ENCODE measurements at places on chromosomes 3 and 15.
A peak's percentile ranks its signal among the peaks of the same experiment; 100 is the strongest.

- DNase-seq, result peak; percentile 77
These were observed 1.8 kb upstream of the ZSCAN2 start for GRCh38 chr15:84598993-84599392.

- no peak for DNase-seq
These were observed 26.3 kb downstream of the ZBTB38 start for GRCh38 chr3:141394560-141394959.

DNA sequence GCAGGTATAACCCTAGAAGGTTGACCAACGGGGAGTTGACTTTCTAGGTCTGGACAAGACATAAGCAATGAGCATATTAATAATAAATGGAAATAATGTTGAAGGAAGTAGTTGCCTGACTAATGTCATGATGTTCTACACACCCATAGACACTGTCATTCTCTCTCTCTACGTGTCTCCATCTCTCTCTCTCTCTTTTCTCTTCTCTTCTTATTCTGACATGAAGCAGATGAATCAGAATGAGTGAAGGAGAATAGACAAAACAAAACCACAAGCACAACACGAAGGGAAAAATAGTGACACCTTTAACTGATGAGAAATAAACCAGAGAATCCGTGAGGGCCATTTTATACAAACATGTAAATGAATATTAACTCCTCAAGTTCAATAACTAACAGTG lies 26.7 kb upstream of the CCDC80 start:
- no peak for DNase-seq

- DNase-seq, result peak; percentile 59
These were observed 69.7 kb upstream of the UBE3A start for GRCh38 chr15:25508369-25509002.

GRCh38 chr3:134232151-134232550 lies 18.5 kb downstream of the RYK start:
- DNase-seq, result no peak

GRCh38 chr15:100309109-100310040 lies 32.4 kb downstream of the ADAMTS17 start:
- DNase-seq, result peak; percentile 39

- DNase-seq, result no peak
These were observed 111.8 kb downstream of the ASB7 start for GRCh38 chr15:100714034-100714748.

GRCh38 chr3:78901544-78901943 lies 866.3 kb downstream of the ROBO1 start:
- no peak for DNase-seq

DNA sequence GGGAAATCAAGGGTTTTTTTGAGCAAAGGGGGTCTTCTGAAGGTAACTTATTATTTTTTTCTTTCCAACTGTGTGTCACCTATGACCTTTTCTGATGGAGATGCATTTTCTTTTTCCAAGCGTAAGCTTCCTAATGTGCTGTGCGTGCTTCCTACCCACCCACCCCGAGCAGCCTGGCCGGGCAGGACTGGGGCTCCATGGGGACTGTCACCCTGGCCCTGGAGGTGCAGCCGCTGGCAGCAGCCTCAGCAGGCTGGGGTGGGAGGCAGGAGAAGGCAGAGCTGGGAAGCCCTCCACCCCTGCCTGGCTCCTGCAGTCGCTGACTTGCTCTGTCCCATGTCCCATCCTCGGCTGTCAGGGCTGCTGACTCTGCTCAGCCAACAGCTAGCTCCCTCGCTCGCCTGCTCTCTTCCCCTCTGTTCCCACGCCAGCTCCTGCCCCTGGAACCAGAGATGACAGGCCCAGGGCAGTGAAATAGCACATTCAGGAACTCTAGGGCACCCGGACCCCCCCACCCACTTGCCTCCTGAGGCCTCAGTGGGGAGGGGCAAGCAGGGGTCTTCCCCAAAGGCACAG lies 21.4 kb downstream of the IDH2 start:
- no peak for DNase-seq

GRCh38 chr3:112467539-112467938 lies 31.7 kb downstream of the BTLA start:
- no peak for DNase-seq

- DNase-seq, result no peak
These were observed 69.3 kb upstream of the AGBL1 start for GRCh38 chr15:86010398-86010797.

DNA sequence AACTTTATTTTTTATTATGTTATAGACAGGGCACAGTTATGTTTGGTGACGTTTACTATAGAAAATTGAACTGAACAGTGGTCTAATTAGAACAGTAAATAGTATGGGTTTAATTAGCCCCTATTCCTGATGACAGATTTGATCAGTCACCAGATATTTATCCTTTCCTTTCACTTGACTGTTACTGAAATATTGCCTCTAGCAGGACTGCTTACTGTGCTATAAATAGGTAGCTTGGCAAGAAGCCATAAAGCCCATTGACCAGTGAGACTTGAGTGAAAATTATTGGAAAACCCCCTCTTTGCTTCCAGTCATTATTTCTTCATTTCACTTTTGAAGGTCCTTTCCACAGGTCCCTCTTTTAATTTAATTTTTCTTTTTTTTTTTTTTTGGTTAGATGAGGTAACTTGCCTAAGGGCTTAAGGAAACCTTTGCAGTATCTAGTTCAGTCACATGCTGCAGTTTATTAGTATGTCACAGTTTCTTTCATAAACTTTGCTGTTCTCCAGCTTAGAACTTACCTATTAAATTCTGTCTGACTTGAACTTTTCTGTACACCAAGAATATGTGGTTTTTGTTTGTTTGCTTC lies 115.6 kb downstream of the ADAMTSL3 start:
- DNase-seq, result no peak

GRCh38 chr3:8712908-8713255 lies 20.7 kb upstream of the CAV3 start:
- no peak for DNase-seq

GRCh38 chr15:44328135-44328534 lies 39.6 kb downstream of the GOLM2 start:
- DNase-seq, result no peak

DNA sequence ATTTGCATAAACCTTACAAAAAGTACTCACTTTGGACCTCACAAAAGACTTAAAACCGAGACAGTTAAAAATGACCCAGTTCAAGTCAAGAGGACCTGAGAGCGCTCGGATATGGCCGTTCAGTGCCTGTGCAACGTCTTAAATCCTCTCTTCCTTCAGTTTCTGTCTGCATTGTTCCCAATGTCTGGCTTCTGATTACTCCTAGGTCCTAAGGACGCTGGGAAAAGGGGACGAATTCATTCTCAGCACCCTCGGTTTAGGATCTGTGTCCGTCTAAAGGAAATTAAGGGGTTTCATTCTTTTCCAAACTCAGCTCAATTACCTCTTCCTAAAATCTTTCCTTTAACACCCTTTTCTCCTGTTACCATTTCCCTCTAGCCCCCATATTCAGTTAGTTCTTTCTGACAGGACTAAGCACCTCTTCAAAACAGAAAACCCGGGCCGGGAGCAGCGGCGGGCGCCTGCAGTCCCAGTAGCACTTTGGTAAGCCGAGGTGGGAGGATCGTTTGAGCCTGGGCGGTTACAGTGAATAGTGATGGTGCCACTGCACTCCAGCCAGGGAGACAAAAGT lies 970 bp downstream of the DPPA4 start:
- no peak for DNase-seq

GRCh38 chr15:89654847-89655805 lies at the start of gene KIF7:
Gene KIF7 (minus strand): TSS chr15:89655467. CDS start chr15:89652930, 2,537 bp downstream.
- DNase-seq, result peak; percentile 98

DNA sequence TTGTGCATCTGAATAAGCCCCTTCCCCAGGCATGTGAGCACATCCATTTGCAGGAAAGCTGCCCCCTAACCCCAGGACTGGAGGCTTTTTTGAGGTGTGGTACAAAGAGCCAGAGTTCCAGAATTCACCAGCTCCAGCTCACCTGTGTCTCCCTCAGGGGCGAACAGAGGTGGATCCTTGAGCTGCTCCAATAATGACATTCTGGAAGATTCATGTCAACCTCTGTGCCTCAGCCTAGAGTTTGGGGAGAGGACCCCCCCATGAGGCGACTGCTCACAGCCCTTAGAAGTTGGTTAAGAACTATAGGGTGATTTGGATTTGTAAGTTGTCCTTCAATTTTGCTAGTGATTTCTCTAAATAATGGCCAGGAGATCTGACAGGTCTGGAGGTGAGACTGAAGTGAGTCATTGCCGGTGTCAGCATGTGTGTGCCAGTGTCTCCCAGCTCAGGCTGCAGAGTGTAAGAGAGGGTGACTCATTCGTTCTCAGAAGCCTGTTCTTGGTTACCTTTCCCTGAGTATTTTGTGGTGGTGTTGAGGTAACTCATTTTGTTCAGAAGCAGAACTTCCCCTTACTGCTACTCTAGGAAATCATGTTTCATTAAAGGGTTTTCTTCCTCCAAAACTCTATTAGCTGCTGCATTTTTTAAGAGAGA lies 136.9 kb upstream of the TOPAZ1 start:
- DNase-seq, result no peak

- peak; percentile 52 for DNase-seq
These were observed 17.5 kb downstream of the ANKRD63 start for GRCh38 chr15:40265355-40265754.

DNA sequence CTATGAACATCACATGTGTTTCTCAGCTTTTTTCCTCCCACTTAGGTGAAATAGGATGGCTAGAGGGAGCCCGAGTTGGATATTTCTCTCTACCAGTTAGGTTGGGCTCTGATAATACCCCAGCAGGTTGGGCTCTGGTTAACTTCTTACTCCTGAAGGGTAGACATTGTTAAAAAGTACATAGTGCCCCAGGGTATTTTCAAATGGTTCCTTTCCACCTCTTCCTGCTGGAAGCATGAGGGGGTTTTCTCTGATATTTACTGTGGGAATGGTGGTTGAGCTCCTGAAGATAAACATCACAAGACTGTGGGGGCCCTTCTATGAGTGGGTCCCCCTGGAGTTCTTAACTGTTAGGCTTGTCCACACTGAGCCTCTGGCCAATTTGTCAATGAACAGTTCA lies 36.1 kb upstream of the SPESP1 start:
- DNase-seq, result no peak

GRCh38 chr3:160225176-160226025 lies at the start of gene C3orf80:
Gene C3orf80 (plus strand): TSS chr3:160225422. CDS start chr3:160225636, 214 bp downstream.
- DNase-seq, result peak; percentile 86

GRCh38 chr15:40845036-40845435 lies 1.2 kb downstream of the SPINT1 start:
- DNase-seq, result no peak

DNA sequence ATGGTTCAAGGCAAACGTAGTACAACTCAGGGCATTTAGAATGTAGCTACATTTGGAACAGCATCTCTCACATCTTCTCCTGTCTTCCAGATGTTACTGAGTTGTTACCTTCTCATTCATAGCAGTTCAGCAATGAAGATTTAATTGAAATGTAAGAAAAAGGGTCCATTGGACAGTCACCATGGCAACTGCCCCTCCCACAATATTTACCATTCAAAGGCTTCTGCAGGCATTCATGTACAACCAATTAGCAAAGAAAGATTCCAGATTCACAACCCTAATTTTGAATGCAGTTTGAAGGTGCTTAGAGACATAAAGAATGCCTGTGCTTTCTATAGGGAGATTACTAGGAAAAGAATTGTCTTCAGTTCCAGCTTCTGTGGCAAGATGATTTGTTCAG lies 22.2 kb downstream of the SCN11A start:
- DNase-seq, result no peak

DNA sequence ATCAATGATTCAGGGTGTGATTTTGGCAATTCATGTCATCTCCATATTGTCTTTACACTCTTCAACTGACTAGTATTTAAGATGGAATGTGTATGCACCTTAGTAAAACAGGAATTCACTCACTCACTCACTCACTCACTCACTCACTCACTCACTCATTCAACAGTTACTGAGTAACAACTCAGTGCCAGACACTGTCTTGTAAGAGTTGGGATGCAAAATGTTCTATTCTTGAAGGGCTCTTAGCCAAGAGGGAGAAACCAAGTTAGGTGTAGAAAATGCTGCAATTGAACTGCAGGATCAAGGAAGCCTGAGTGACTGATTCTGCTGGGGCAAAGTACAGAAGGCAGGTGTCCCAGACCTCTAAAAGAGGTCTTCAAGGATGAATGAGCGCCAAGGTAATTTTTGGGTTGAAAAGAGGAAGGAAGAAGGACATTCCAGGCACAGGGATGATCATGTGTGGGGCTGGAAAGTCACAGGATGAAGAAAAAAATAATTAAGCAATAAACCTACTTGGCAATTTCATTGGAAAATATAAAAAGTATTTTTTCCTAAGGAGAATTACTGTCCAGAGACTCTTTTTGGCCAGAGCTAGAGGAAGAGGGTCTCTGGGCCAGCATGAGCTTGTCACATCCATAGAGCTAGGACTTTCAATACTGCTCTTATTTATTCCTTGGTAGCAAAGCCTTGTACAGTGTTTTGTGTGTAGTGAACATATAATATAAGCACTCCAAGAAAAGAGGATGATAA lies 58.9 kb upstream of the ETV5 start:
- DNase-seq, result no peak

- DNase-seq, result no peak
These were observed at the start of gene SLC9A9 for GRCh38 chr3:143847787-143848631. Gene SLC9A9 (minus strand): TSS chr3:143848468. CDS start chr3:143848322, 146 bp downstream.

DNA sequence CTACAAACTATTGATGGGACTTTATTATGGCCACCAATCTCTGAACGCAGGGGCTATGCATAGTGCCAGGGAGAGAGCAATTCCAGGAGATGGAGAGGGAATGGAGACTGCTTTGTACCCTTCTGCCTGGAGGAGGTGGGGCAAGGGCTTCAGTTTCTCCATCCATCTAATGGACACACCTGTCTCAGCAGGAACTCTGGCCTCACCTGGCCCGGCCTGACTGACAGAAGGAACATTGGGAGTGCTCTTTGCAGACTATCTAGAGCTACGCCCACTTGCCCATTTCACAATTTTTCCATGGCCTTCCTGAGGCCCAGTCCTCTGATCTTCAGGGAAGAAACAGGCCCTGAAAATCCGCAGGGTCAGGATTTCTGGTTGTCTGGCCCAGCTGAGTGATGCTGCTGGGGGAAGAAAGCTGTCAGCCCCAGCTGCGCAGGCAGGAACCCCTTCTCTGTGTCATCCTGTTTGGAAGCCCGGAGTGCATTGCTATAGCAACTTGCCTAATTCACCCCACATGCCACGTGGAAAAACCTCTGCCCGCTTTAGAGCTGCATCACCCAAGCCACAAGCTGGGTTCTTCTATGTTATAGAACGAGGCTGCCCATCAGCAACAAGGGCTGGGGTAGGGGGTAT lies 6.4 kb downstream of the ITGA11 start:
- DNase-seq, result no peak

GRCh38 chr15:73283366-73283962 lies 85.3 kb downstream of the HCN4 start:
- DNase-seq, result no peak

- peak; percentile 44 for DNase-seq
These were observed 209.2 kb upstream of the ZPLD1 start for GRCh38 chr3:102225407-102226132.

- no peak for DNase-seq
These were observed 568 bp upstream of the NEK4 start for GRCh38 chr3:52771334-52771681.

DNA sequence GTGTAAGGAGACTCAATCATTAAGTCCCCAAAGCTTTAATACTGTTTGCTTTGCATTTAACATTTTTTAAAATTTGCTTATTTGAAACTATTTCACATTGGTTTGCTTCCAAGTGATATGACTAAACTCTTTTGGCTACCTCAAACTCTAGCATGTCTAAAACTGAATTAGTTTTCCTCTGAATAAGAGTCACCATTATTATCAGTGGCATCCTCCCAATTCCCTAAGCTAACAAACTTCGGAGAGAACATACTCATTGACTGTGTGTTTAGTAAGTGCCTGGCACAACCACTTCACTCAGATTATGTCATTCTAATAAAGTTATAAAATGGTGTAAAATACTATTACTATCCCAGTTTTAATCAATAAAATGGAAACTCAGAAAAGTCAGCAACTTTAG lies 21.9 kb downstream of the ATOSA start:
- no peak for DNase-seq

GRCh38 chr3:130516645-130517512 lies at the start of gene COL6A6:
Gene COL6A6 (plus strand): TSS chr3:130517177. CDS start chr3:130560365, 43,188 bp downstream.
- peak; percentile 31 for DNase-seq
